ENCODE measurements at places on chromosomes 5 and 9.
A peak's percentile ranks its signal among the peaks of the same experiment; 100 is the strongest.

DNA sequence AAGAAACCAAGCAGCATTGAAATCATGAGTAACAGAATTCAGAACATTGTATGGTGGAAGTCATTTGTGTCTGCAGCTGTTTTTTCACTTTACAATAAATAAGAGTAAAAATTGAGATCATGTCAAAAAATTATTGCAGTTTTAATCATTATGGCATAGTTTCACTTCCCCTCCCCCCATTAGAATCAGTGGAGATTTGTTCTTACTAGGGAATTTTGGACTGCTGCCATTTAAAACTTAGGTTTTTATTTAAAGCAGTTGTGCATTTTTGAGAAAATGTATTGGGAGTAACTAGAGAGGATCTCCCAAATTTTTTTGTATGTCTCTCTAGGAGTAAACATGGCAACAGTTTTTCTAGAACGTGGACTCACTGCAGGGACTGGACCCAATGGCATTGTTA is 20.4 kb downstream of the GTF3C4 start:
- DNase-seq: no peak

DNA sequence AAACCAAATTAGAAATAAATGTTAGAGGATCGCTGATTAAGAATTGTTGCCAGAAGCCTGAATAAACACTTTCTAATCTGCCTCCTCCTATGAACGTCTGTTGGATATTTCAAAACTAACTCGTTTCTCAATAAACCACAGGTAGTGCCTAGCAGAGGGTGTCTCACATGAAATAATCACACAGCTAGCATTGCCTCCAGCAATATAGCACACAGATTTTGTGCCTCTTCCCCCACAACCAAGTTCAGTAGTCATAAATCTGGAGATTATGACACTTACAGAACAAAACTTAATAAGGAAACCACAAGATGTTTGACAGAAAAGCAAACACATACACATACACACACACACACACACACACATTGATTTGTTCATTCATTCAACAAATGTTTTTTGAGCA is 173.2 kb upstream of the CDH10 start:
- DNase-seq: no peak

GRCh38 chr9:76558465-76558864 is 99.5 kb downstream of the GCNT1 start:
- DNase-seq: no peak

GRCh38 chr5:159504857-159505304 is 174.6 kb upstream of the IL12B start:
- DNase-seq: no peak

DNA sequence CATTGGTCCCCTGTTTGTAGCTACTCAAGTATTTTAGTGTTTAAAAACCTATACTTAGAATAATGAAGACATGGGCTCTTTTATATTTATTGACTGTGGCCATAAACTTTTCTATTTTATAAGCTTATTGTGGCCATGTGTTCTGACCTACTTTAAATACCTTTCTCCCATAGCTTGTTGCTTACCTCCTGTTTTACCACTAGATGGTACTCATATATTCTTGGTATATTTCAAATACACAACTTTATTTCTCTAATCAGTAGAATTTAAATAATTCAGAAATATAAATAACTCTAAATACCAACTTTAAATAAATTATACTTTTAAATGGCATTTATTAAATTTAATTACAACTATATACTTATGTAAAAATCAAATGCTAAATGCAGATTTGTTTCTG is 498.0 kb downstream of the PRDM9 start:
- DNase-seq: no peak

GRCh38 chr5:75072061-75072460 is 19.7 kb upstream of the GCNT4 start:
- DNase-seq: no peak

DNA sequence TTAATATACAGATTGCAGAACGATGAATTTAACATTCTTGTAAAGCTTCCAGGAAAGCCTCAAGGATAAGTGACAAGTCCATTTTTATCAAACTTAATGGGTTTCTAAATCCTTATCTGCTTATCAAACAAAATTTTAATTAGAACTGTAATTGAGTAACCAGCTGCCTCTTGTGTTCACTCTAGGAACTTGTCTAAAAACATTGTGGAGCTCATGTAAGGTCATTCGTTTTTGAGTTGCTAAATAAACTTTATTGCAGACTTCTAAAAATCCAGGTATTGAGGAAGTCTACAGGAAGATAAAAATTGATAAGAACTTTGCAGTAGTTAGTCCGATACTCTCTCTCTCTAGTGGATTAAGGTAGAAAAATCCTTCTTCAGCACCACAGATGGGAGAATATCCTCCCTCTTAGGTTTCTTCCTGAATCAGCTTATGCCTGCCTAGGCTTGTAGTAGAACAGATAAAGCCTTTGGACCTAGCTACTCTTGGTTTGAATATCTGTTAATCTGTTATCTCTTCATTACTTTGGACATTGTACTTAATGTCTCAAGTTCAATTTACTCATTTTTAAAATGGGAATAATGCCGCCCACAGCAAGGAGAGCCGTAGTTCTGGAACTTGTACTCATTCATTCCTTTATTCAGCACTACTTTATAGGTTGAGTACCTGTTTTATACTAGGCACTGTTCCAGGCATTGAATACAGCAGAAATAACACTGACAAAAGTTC is 60.0 kb upstream of the DHFR start:
- no peak for DNase-seq

DNA sequence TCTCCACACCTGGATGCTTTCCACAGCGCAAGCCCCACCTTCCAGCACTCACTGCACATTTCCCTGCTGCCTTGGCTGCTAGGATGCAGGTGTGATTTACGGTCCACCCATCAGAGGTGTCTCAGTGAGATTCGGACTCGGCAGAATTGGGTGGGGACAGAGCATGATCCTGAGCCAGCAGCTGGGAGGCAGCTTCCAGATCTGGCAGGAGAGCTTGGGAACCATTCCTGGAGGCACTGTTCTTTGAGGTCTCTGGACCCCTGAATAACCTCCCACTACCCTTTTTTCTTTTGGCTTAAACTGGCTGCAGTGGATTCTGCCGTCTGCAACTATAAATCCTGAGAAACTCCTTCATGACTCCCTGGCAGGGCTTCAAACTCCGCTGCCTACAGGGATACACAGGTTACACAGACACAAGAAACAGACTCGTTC is 99.6 kb upstream of the PHYKPL start:
- no peak for DNase-seq

GRCh38 chr9:75448281-75448680 is 360.0 kb downstream of the OSTF1 start:
- DNase-seq: no peak

- DNase-seq: no peak
Measured at GRCh38 chr5:59790776-59791475, 102.6 kb downstream of the PDE4D start.

- DNase-seq: no peak
Measured at GRCh38 chr9:134724202-134724911, 82.8 kb downstream of the COL5A1 start.

- DNase-seq: no peak
Measured at GRCh38 chr9:10678790-10679189, 66.0 kb upstream of the PTPRD start.

DNA sequence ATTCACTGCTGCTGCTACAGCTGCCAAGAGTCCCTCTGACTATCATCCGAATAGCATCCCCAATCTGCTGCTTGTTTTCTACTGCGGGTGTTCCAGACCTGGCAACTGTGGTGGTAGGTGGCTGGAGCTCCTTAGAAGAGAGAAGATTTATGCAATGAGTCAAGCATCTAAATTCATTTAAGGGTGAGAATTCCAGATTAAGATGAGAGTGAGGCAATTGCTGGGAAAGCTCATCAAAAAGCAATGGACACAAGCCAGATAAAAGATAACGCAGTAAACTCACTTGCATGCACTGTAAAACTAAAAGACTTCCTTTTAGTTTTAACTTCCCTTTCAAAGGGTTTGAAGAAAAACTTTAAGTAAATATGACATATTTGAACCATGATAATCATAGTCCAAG is 3.9 kb downstream of the PLK2 start:
- DNase-seq: no peak

GRCh38 chr5:882253-883183 is 10.1 kb downstream of the BRD9 start:
- no peak for DNase-seq

GRCh38 chr5:177963966-177964365 is 32.1 kb downstream of the PROP1 start:
- no peak for DNase-seq

DNA sequence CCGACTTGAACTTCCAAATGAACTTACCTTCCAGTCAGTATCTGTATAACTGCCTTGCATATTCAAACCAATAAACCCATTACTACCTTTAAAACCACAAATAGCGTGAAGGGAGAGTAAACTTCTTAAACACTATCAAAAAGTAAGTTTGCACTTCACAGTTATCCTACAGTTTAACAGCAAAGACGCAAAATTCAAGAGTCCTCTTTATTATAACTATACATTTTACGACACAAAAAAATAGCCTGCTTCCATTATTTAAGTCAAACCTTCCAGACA is 1.8 kb downstream of the PTBP3 start:
- peak; percentile 17 for DNase-seq

- no peak for DNase-seq
Measured at GRCh38 chr9:1210954-1211353, 160.8 kb downstream of the DMRT2 start.

DNA sequence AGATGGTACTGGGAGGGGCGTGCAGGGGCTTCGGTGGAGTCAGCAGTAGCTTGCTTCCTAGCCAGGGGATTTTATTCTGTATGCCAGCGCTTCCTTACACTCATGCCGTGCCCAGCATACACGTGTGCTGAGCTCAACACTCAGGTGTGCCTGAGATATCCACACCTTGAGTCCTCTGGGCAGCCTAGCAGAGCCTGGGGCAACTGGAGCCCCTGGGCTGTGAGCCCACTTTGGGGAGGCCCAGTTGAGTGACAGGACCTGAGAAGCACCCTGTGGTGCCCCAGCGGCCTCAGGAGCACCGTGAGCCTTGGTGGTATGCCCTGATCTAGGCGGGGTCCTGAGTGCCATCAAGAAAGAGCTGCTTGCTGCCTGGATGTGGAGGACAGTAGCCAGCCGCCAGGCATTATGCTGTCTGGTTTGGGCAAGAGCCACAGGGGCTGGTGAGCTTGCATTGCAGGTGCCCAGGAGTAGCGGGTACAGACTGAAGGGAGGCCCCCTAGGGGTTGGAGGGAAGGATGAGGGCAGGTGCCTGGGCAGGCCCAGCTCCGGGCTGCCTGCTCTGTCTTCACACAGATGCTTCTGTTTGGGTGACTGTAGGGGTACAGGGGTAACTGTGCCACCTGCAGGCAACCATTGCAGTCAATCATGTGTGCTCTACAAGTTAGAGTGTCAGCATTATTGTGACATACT is 42.9 kb downstream of the BNIP1 start:
- DNase-seq: peak; percentile 62

DNA sequence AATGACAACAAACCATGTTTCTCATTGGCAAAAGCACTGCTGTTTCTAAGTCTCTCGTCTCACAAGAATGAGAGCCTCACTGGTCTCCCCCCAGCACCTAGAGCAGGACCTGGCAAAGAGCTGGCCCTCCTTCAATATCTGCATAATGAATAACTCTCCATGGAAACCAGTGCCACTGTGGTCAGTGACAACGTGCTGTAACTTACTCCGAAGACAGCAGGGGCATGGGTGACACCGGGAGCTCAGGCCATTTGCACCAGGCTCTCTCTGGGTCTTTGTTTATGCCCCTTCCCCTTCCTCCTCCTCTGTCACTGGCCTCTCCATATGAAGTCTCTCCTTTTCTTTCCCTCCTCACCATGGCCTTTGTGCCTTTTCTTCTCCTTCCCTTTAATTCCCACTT is 33.3 kb downstream of the TAS2R1 start:
- DNase-seq: no peak

DNA sequence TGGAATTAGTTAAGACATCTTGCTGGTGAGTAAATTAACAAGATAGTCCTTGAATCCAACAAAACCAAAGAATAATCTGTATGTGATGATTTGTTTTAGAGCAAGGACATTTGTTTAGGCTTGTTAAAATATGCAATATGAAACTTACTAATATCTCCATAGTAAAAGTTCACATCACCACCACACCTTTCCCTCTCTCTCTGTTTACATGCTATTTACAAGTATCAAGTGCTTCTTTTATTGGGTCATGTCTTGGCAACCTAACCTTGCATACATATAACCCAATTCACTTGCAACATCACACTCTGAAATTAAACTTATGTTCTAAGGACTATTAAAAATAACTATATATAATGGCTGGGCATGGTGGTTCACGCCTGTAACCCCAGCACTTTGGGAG is 161.3 kb downstream of the CCDC192 start:
- no peak for DNase-seq

GRCh38 chr9:1044643-1045042 is 5.5 kb upstream of the DMRT2 start:
- DNase-seq: no peak

DNA sequence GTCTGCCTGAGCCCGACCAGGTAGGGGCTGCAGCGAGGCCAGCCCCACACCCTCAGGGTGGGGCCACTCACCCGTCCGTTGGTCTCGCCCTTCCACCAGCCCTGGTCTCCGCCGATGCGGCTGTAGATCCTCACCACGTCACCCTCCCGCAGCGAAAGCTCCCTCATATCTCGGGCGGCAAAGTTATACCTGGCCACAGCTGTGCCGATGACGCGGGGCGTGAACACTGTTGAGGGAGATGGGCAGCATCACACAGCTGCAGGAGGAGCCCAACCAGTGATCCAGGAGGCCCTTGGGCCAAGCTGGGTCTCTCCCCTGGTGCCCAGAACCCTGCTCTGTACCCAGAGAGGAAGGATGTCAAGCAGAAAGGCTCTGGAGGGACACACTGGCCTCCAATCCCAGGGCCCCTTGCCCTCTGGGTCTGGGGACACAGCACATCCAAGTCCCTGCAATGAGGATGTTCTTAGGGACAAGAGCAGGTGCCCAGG is 30.3 kb upstream of the SARDH start:
- no peak for DNase-seq

DNA sequence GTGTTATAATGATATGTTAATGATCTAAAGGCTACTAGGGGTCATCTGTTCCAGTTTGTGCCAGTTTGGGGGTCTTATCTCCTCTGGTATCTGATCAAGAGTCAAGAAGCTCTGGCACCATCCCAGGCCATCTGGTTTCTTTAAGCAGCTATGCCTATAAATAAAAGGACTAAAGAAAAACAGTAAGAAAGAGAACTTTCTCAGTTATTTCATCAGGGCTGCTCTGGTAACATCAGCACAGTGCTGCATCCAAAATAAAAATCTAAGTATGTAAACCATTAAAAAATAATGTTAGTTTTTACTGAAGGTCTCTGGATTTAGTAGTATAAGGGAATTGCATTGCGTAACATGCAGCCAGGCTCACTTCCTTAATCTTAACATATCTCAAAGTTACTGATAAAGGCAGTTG is 185.0 kb downstream of the NR2F1-AS1 start:
- no peak for DNase-seq

GRCh38 chr5:107500840-107501239 is 169.9 kb downstream of the EFNA5 start:
- DNase-seq: no peak

- DNase-seq: peak; percentile 21
Measured at GRCh38 chr9:91978740-91979414, 28.8 kb upstream of the ROR2 start.

Measured in OCI-LY7 (cell line).